ENCODE measurements at places on chromosomes 2 and 18. TPM values are rescaled to one million over a fixed set of nuclear protein-coding genes. Genes with fewer than 3 reads are reported as not detected.

GRCh38 chr2:176637142-176637485 is 367.9 kb downstream of the MTX2 start:
- no peak overlapping the region for H3K4me3 ChIP-seq
- H3K4me1 ChIP-seq = no peaks in the 10 kb centered on the region
- peak; percentile 54 for DNase-seq

GRCh38 chr18:77107292-77107691 is 25.3 kb downstream of the MBP start:
- DNase-seq = no peak
- H3K4me3 ChIP-seq = no peak overlapping the region
- peaks cover 12% of the 10 kb centered on the region for H3K4me1 ChIP-seq
- H3K27ac ChIP-seq = peak overlapping the region; percentile 28

DNA sequence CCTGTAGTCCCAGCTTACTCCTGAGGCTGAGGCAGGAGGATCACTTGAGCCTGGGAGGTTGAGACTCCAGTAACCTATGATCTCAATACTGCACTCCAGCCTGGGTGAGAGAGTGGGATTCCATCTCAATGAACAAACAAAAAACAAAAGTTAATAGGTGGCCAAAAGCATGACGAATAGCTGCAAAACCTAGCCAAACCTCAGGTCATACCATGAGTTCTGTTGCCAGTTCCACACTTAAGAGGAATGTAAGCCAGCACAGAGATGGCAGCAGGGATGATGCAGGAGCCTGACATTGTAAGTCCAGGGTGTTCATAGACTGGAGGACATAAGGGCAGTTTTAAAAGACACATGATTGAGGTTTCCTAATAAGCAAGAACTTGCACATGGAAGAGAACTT is 55.3 kb upstream of the RMDN2 start:
- no peak overlapping the region for H3K4me3 ChIP-seq
- H3K4me1 ChIP-seq = peaks cover 17% of the 10 kb centered on the region
- no peak overlapping the region for H3K27ac ChIP-seq
- no peaks in the 10 kb centered on the region for H3K36me3 ChIP-seq

- H3K4me3 ChIP-seq = no peak overlapping the region
- H3K4me1 ChIP-seq = no peaks in the 10 kb centered on the region
- no peaks in the 10 kb centered on the region for H3K27me3 ChIP-seq
- DNase-seq = no peak
These were observed 61.7 kb downstream of the CERS6 start for GRCh38 chr2:168517816-168518215.

IL1F10 gene
- not detected for total RNA-seq

C1GALT1C1L gene
- 0.40 TPM for total RNA-seq

CIDEA gene
- total RNA-seq = 1.2 TPM
